ENCODE measurements at places on chromosomes 6 and 20.

DNA sequence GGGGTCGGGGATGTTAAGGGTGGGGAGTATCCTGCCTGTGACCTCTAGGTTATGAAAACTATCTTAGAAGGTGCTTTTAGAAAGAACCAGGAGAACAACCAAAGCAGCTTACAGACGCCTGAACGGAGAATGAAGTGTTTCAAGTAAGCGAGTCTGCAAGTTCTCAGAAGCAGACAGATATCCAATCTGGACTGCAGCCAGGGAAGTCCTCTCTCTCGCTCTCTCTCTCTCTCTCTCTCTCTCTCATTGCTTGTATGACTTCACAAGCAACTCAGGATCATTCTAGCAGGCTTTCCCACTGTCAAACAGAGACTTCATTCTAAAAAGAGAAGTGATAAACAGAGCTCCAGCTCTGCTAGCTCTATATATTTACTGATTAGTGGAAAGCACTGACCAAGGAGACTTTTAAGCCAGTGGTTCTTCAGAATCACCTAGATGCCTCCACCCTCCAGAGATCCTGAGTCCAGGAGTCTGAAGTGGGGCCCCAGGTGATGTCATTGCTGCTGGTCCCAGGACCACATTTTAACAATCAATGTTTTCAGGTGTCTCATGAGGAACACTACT, 6.0 kb downstream of the TCF21 start:
- no peak for DNase-seq

DNA sequence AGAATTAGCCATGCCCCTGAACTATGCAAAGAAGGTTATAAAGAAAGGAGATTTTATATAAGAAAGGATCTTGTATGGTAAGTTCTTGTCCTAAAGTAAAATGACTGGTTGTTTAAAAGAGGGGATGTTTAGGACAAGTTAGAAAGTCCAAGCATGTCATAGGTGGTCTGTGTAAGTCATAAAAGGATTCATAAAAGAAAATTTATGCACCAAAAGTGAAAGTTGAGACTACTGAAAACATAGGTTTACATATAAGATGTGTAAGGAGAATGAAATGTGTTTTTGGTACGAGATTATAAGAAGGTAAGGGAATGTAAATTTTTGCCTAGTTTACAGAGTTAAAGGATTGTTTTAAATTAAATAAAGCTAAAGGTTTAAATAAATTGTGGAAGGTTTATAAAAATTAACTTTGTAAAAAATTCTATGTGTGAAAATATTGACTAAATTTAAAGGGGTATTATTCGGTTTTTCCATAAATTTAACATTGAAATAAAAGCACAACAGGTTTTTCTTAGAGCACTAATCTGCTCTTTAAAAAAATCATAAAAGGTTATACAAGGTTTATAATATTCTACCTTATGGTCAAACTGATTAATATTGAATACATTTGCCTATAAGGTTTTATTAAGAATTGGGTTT, 93.6 kb upstream of the UST start:
- DNase-seq: no peak

- peak; percentile 37 for DNase-seq
Observed at GRCh38 chr6:75602246-75603105, 796 bp downstream of the SENP6 start.

DNA sequence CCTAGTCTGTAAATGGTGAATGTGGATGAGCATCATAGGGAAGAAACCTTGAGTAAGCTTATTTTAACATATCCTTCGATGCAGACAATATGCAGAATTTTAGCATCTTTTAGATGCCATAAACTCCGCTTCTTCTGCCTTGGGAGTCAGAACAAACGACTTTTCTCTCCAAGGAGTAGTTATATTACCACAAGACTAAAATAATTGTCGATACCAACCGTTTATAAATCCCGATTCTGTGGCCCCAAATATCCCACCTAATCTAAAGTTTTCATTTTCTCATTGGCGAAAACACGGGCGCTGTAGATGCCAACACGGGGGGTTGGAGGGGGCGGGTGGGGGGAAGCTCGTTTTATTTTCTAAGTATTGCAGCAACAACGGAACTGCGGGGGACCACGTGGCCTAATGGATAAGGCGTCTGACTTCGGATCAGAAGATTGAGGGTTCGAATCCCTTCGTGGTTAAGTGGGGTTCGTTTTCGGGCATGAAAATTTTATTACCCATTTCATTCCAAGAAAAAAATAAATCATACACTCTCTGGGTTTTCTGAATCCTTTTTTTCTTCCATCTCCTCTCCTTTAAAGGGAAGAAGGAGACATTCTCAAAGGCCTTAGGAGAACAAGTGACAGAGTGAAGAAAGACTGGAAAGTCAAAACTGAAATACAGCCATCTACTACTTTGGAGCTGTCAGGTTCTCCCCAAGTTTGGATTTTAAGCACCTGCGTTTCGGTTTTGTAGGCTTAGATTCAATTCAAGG, 65.5 kb upstream of the BTN3A2 start:
- no peak for DNase-seq

DNA sequence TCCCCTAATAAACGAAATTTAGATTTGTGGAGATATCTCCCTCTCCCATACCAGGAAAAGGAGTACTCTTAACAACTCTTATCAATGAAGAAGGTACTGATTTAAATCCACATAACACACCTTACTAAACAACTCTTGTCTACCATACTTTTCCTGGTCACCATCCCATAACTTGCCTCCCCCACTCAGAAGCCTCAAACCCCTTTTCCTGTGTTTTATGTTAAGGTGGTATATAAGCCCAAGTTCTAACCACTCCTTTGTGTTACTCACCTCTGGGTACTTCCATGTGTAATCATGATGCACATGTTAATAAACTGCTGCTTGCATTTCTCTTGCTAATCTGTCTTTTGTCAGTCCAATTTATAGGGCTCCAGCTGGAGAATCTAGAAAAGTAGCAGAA, 330.7 kb downstream of the CD83 start:
- DNase-seq: no peak

DNA sequence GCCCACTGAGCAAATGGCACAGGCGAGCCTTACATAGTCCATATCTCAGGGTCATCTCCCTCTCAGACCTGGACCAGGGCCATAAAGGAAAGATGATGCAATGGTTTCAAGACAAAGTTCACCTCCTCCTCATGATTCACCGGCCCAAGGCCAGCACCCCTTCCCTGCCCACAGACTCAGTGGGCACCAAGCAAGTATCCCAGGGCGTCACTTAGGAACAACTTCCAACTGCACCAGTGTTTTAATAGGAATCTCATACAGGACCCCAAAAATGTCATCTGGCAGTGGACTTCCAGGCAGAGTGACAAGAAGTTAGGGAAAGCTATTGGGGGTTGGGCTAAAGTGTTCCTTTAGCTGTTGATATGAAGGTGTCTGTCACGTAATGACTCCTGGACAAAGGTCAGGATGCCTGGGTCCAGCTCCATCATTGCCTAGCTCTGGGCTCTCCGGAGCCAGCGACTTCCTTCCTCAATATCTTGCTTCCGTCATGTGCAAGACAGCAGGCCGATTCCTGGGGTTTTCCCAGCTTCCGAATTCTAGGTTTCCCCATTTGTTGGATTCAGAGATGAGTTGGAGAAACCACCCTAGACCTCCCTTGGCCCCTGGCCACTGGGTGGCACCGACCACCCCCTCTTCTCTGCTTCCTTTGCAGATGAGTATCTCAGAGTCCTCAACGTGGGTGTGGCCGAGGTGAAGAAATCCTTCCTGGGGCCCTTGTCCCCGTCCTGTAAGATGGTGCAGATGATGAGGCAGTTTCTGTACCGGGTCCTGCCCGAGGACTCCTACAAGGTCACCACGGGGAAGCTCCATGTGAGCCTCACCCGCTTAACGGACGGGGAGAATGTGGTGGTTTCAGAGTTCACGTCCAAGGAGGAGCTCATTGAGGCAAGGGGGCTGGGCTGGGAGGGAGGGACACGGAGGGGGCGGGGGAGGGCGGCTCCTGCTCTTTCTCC, 21.1 kb downstream of the PNPLA1 start:
- DNase-seq: no peak

GRCh38 chr20:17631576-17632319, 50.3 kb downstream of the RRBP1 start:
- no peak for DNase-seq

- no peak for DNase-seq
Observed at GRCh38 chr6:163701762-163702161, 287.2 kb downstream of the QKI start.

- DNase-seq: no peak
Observed at GRCh38 chr6:40343877-40344565, 243.1 kb downstream of the LRFN2 start.

GRCh38 chr20:63519668-63520503, 679 bp upstream of the PPDPF start:
- peak; percentile 43 for DNase-seq

- DNase-seq: no peak
Observed at GRCh38 chr20:46710153-46710913, 884 bp downstream of the SLC2A10 start.

DNA sequence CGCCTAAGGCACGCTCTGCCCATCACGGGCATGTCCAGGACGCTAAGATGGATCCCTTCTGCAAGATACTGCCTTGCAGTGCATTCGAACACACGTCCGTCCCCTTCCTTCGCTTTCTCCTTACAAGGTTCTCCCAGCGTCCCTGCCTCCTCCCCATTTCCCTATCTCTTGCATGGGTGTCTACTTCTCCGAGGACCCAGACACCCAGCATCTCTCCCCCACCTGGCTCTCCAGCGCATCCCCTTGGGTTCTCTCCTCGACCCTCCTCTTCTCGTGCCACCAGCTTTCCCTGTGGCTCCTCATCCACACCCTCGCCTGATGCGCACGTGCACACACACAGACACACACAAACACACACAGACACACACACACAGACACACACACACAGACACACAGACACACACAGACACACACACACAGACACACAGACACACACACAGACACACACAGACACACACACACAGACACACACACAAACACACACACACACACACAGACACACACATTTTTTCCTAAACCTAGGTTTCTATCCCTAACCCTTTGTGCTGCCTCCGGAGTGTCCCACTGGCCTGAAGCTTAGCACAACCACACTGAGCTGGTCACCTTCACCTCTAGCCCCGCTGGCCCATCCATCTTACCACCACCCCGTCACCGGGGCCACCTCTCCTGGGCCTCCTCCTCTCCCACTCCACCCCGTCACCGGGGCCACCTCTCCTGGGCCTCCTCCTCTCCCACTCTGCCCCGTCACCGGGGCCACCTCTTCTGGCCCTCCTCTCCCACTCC, 31.9 kb downstream of the ANKRD60 start:
- DNase-seq: no peak

- DNase-seq: no peak
Observed at GRCh38 chr6:41280381-41281057, 6.0 kb downstream of the TREM1 start.

GRCh38 chr6:14401246-14401645, 283.7 kb downstream of the CD83 start:
- DNase-seq: no peak

GRCh38 chr6:160007611-160008010, 38.7 kb downstream of the IGF2R start:
- no peak for DNase-seq

DNA sequence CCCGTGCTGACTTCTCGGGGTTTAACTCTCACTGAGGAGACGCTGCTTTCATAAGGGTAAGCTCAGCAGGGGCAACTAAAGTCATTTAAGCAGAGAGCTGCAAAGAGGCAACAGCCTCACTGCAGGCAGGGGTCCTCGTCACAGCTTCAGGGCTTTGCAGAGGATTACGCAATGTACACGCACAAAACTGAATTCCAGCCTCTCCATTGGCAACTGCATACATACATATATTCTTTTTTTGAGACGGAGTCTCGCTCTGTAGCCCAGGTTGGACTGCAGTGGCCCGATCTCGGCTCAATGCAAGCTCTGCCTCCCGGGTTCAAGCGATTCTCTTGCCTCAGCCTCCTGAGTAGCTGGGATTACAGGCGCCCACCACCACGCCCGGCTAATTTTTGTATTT, 2.4 kb downstream of the GMEB2 start:
- DNase-seq: no peak

DNA sequence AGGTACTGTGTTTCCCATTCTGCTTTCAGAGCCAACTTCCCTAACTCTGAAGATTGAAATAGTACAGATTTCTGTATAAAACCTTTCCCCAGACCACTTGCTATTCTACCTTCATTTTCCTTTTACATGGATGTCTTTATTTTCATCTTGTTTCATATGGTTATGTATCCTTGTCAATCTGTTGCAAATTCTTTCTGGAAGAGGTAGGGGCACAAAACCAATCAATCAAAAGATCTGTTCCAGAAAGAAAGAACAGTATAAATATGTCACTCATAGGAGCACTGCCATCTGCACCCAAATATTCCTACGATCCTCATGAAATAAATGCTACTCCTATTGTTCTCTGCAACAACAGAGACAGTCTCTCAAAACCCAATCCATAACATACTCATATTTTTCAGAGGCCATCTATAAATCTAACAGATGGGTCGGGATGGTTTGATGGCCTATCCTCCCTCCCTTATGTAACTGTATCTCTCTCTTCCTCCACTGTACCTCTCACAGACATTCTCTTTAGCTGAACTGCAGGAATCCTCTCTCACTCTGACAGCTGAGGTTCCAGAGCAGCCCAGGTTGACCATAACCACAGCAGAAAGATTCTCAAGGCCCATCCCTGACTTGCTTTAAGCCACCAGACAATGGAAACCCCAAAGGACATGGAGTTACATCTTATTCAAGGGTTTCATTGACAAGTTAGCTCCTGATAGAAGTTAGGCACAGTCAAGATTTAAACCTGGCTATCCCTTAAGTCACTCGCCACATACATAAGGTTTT, 112.8 kb downstream of the ZMYND8 start:
- DNase-seq: no peak

DNA sequence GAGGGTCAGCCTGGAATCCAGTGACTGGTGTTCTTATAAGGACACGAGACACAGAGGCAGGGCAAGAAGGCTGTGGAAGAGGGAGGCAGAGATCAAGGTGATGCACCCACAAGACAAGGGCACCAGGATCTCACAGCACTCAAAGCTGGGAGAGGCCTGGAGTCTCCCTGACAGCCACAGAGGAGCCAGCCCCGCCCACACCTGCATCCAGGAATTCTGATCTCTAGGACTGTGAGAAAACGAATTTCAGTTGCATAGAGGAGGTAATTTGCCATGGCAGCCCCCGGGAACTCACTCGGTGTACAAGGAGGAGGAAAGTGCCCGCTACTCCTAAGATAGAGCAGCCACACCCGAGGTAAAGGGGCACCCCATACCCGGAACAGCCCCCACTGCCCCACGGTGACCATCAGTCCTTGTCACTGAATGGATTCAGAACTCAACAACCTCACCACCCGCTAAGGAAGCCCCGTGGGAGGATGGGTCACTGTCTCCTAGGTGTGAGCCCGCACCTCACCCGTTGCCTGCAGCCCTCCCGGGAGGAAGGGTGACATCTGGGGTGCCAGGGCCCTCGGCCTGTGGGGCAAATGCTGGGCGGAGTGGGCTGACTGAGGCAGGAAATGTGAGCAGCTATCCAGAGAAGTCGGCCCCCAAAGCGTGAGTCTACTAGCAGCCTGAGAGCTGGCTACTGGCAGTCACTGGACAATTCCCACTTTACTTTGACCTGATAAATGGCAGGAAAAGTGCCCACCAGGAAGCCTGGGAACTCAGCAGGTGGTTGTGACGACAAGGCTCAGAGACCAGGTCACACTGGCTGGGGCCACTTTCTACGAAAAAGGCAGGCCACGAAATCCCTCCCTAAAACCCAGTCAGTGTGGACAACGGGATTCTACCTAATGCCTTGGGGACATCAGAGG, 22.4 kb downstream of the DLL1 start:
- no peak for DNase-seq
